ENCODE measurements at places on chromosomes 4 and X.

GRCh38 chr4:189385098-189385497 is 555.6 kb upstream of the FRG1 start:
- DNase-seq, result no peak

- no peak for DNase-seq
Observed at GRCh38 chrX:133674726-133675470, 259.6 kb upstream of the GPC4 start.

- no peak for DNase-seq
Observed at GRCh38 chrX:40132751-40133150, 35.0 kb upstream of the BCOR start.

DNA sequence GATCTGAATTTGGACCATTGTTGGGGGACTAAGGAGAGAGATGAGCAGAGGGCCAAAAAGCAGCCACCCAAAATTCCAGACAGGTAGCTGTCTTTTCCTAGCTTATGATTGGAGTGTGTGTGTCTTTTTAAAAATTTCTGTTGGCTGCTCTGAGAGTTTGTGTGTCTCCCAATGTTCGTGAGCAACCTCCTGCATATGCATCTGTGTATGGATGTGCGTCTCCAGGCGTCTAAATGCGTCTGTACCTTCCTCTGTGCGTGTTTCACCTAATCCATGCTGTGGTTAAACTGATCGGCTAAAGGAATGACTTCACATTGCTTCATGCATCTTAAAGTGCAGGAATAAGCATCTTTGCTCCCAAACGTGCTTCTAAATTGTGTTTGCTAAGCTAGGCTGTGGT is 65.5 kb upstream of the LAS1L start:
- no peak for DNase-seq

- DNase-seq, result no peak
Observed at GRCh38 chrX:135347381-135348016, 38.2 kb downstream of the ETDC start.

GRCh38 chrX:123835661-123836371 is 24.0 kb upstream of the XIAP start:
- peak; percentile 53 for DNase-seq

DNA sequence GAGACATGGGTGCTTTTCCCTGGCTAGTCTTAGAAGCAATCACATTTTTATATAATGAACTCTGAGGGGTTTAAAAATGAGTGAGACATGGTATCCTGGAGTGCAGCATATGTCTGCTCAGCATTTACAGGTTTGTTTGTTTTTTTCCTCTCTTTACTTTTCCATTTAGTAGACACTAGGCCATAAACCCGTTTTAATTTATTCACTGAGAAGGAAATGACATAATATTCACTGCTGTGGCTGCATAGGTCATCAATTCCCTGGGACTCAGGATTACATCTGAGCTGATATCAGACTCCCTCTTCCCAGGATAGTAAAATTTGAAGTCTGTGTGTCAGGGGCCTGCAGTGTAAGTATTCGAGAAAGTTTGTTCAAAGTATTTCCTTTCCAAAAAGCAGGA is 178.9 kb upstream of the SPRY1 start:
- no peak for DNase-seq

DNA sequence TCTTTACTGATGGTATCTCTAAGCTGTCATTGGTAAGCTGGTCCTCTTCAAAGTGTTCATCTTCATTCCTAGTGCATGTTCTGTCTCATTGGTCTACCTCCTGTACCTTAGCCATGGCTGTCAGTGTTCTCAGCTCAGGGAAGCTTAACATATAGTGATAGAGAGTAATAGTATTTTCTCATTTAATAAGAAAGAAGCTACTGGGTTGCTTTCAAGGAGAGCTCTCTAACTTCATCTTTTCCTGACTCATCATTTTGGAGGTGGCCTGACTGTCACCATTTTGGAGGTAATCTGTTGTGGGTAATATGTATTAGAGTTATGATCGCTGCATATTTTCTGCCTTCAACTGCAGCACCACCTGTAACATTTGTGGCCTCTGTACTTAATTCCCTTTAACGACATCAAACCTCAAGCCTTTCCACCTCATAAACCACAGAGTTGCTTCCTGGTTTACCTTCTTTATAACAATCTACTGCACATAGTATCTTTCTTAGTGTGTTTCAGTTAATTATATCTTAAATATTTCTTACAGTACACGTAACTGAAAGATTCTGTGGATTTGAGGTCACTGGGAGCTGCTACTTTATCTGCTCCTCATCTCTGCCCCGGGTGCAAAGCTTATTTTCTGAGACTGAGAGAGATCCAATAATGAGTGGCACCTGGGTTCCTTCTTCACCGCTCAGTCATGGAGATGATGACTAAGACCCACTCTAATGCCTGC is 474.0 kb upstream of the TECRL start:
- DNase-seq, result no peak

GRCh38 chr4:169005453-169006099 is 4.5 kb downstream of the CBR4 start:
- no peak for DNase-seq

- no peak for DNase-seq
Observed at GRCh38 chr4:157895205-157895604, 277.6 kb downstream of the GASK1B start.

DNA sequence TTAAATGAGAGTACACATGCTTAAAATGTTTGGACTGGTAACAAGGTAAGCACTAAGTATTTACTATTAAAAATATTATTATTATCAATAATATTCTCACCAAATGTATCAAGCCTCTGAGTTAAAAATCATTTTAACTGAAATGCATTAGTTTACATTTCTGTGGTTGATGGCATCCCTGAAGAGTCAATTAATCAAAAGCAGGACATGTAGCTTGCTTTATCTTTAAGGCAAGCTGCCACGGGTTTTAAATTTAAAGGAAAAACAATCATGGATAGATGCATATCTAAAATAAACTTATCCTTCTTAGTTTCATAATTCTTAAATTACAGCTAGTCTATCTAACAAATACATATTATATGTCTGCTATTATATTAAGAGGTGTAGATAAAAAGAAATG is 584.8 kb upstream of the INTU start:
- DNase-seq, result no peak

DNA sequence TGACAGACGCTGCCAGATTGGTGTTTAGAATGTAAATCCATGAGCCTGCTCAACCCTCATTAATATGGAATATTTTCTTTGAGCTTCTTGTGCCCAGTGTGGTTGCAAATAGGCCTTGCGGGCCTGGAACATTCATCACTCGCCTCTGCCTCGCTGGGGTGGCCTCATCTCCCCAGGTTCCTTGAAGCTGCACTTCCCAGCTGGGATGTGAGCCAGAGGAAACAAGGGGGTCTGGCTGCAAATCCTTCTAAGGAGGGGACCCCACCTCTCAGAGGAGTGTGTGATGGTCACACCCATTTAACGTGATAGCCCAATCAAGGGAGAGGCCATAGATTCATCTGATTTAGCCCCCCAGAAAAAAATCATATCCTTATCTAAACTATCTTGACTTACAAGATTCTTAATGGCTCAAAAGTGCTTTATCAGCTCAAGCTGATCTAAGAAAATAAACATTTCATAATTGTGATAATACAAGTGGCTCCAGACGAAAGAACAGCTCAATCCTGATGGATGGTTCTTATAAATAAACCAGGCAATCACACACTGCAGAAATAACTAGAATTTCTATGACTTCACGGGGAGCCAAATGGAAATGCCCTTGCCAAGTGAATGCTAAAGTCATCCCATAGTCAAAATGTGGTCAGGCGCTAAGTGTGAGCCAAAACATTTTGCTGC is 189.9 kb downstream of the PTTG2 start:
- no peak for DNase-seq

DNA sequence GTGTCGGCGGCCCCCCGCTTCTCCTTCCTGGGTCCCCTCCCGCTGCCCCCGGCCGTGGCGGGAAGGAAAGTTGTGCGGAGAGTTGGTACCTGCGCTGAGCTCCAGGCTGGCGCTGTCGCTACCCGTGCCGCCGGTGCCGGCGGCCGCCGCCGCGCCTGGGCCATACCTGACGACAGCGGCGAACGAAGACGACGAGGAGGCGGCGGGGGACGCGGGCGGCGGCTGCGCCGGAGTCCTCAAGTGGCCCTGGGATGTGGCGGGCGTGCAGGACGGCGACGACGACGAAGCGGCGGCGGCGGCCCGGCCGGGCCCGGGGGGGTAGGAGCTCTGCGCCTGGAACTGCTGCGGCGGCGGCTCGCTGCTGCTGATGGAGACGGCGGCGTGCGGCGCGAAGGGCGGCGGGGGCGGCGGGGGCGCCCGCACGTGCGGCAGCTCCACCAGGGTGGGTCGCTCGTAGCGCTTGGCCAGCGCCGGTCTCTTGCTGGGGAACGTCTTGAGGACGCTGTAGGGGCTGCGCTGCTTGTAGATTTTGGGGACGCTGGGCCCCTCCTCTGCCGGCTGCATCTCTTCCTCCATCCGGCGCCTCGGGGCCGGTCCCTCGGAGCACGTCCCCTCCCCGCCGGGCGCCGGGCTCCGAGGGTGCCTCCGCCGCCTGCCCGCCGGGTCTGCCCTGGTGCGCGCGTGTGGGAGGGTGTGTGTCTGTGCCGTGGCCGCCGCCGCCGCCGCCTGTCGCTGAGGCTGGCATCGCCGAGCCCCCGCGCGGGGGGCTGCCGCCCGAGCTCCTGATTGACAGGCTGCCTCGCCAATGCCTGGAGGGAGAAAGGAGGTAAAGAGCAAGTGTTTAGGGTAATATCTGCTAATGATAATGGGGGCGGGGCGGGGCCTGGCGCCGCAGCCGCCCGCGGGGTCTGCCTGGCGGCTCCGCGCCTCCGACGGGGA is 618 bp downstream of the BEND4 start:
- peak; percentile 19 for DNase-seq

All from activated naive CD4-positive, alpha-beta T cell treated with anti-CD3 and anti-CD28 coated beads for 36 hours (primary cell).